ENCODE measurements at places on chromosomes 16 and 17.

DNA sequence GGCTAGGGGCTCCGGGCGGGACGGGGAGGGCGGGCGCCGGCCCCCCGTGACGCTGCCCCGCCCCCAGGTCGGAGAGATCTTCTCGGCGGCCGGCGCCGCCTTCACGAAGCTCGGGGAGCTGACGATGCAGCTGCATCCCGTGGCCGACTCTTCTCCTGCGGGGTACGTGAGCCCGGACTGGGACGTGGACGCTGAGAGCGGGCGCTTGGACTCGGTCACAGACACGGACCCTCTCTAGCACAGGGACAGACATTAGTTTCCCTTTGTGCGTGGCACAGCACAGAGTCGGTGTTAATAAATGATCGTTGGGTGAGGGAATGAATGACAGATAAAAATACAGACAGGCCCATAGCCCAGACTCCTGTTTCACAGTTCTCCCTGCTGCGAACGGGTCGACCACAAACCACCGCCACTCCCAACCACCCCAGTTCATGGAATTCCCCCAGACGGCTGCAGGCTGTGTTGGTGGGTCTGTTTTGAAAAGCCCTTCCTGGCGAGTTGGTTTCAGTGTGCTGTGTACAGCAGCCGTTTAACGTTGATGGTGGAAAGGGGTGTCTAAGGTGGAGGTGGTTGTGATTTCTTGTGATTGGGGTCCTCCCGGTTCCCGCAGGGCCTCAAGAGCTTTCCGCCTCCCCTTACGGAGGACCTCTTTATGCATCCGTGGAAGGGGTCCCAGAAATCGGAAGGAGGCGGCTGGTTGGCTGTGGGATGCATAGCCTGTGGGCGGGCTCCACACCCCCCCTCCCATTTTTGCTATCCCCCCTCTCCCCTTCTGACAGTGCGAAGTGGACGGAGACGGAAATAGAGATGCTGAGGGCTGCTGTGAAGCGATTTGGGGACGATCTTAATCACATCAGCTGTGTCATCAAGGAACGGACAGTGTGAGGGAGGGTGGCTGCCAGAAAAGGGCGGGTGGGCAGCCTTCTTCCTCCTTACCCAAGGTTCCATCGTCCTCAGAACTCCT lies 2.9 kb downstream of the RNASEK start:
- DNase-seq, result peak; percentile 86

- DNase-seq, result no peak
Measured at GRCh38 chr17:81870131-81870980, 781 bp downstream of the ARHGDIA start.

GRCh38 chr17:69250641-69251040 lies 22.0 kb upstream of the ABCA10 start:
- DNase-seq, result no peak

GRCh38 chr17:79732254-79732653 lies 1.5 kb downstream of the ENPP7 start:
- DNase-seq, result no peak

DNA sequence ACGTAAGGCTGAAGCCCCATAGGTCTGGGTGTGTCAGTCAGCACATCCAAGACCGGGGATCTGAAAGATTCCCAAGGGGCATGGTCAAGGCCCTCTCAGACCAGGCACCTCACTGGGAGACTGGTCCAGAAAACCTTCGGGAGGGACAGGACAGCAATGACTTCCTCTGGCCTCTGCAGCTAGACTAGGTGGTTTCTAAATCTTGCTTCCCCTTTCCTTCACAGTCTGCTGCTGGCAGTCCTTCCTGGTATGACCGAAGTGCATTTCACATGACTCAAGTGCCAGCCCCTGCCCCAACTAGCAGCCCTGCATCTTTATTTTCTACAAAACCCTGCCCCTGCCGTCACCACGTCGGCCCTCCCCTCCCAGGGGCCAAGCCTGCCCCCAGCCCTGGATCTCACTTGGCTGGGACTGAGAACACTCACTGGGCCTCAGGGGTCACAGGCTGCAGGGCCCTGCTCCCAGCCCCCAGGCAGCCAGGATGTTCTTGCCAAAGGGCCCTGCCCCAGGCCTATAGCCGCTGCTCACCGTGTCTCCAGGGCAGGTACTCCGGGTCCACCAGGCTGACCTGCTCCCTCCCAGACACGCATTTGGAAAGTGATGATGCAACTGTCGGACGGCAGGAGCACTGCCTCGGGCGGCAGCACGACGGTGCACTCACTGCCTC lies 18.3 kb downstream of the POLR3K start:
- no peak for DNase-seq

GRCh38 chr16:31351942-31352325 lies 3.0 kb upstream of the ITGAX start:
- no peak for DNase-seq

DNA sequence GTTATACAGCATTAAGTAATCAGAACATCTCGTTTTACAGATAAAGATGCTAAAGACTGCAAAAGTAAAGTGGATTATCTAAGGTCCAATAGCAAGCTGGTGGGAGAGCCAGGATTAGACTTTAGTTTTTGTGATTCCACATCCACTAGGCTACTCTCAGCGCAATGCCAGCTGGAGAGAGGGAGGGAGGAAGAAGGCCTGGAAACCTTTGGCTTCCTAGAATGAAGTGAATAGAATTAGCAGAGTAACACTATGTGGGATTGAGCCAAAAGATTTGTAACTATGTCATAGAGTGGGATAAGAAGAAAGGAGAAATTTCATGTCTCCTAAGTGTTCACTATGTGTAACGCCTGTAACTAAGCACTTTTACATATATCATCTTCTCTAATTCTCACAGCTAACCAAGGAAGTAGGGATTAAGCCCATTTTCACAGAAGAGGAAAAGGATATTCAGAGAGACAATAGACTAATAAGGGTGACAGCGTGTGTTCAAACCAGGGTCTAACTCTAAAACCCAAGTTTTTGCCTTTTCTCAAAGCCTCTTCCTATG lies 25.4 kb upstream of the NSRP1 start:
- no peak for DNase-seq

- DNase-seq, result no peak
Measured at GRCh38 chr16:81545470-81546250, 101.1 kb downstream of the CMIP start.

DNA sequence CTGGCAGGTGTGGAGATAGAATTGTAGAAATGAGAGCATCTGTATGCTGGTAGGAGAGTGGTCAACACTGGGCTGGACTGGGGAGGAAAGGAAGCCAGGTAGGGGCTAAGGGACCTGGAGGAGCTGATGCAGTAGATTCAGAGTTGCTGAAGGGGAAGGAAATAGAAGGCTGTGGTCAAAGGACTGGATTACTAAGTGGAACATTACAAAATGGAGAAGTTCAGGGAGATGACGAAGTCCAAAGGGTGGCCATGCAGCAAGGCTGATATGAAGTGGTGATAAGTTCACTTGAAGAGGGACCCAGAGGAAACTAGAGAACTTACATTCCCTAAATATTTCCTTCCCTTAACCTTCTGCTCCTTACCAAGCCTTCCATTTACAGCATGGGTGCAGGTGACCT lies 8.6 kb upstream of the CCL2 start:
- DNase-seq, result no peak

GRCh38 chr17:80871341-80871740 lies 120.3 kb upstream of the CHMP6 start:
- DNase-seq, result no peak

DNA sequence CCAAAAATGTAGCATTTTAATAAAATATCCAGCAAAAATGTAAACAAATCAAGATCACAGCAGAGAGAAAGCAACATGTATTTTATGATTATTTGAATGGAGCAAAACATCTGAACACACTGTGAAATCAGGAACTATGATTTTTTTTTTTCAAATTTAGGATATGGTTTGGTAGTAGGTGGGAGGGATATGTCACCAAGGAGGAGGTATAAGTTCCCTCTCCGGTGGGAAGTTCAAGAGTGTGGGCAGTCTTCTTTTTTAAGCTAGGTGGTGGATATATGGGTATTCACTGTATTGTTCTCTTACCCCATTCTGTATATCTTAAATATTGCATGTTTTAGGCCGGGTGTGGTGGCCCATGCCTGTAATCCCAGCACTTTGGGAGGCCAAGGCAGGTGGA lies 10.2 kb downstream of the CDR2 start:
- no peak for DNase-seq

DNA sequence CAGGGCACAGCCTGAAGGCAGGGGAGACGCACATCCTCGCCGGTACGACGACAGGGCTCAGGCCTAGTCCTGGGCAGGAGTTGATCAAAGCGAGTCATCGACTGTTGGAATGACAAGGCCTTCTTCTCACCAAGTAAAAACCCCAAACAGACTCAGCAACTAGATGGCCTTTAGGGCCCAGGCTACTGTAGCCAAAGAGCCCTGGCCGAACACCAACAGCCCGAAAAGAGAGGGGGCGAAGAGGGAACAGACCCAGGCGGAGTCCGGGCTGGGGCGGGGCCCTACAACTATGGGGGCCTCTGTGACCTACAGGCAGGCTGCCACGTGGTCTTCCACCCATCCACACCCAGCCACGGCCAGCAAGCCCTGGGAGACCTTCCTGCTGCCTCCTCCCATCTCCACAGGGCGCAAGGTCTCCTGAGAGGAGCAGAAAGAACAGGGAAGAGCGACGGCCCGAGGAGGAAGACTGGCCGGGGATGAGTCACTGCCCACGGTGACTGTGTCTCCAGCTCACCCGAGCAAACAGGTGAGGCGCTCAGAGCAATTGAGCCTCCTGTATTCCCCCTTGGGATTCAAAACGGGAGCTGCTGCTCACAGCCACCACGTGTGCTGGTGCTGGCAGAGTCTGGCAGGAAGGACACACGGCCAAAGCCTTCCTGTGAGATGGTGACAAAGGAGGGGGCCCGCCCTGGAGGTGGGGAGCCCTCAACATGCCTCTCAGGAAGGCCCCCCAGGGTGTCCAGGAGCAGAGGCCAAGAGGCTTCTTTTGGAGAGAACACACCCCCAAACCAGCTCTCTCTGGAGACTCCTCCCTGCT lies 17.7 kb downstream of the SLC16A3 start:
- no peak for DNase-seq

DNA sequence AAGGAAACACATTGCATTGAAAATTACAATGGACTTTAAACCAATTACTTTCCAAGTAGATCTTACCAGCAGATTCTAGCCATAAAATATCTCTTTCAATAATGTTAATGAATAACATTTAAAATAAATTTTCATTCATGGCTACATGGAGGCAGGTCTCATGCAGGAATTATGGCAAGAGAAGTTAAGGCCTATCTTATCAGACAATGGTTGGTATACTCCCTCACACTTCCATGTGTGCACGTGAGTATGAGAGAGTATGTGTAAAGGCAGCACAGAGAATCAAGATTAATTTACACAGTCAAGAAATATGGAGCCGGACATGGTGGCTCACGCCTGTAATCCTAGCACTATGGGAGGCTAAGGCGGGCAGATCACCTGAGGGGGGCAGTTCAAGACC lies 76.5 kb downstream of the HELZ start:
- DNase-seq, result no peak

GRCh38 chr17:19328441-19329061 lies 34.0 kb downstream of the B9D1 start:
- no peak for DNase-seq

DNA sequence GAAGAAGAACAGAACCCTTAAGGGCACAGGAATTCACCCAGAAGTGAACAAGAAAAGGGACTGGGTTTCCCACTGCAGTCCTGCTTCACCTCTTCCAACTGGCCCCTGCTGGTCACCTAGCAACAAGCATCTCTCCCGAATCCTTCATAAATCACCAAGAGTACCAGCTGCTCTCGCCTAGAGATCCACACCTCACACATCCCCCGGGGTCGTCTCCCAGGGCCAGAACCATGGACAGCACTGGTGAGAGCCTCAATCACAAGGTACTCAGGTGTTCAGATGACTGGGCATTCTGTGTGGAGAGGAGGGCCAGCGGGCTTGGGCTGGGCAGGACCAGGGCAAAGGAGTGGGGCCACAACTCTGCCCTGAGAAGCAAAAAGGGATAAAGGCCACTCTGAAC lies 65.9 kb downstream of the CCT6B start:
- DNase-seq, result no peak

- DNase-seq, result peak; percentile 60
Measured at GRCh38 chr16:70523743-70524398, at the start of gene SF3B3. Gene SF3B3 (plus strand): TSS chr16:70523816. CDS start chr16:70526657, 2,841 bp downstream.

GRCh38 chr17:54785643-54786268 lies 114.9 kb upstream of the TOM1L1 start:
- DNase-seq, result no peak

GRCh38 chr17:76943781-76944213 lies 75.6 kb downstream of the MGAT5B start:
- no peak for DNase-seq

- DNase-seq, result no peak
Measured at GRCh38 chr17:39165841-39166349, at the start of gene ARL5C. Gene ARL5C (minus strand): TSS chr17:39166161. CDS start chr17:39165760, 401 bp downstream.

- DNase-seq, result no peak
Measured at GRCh38 chr17:6675201-6675825, 23.8 kb downstream of the C17orf100 start.

DNA sequence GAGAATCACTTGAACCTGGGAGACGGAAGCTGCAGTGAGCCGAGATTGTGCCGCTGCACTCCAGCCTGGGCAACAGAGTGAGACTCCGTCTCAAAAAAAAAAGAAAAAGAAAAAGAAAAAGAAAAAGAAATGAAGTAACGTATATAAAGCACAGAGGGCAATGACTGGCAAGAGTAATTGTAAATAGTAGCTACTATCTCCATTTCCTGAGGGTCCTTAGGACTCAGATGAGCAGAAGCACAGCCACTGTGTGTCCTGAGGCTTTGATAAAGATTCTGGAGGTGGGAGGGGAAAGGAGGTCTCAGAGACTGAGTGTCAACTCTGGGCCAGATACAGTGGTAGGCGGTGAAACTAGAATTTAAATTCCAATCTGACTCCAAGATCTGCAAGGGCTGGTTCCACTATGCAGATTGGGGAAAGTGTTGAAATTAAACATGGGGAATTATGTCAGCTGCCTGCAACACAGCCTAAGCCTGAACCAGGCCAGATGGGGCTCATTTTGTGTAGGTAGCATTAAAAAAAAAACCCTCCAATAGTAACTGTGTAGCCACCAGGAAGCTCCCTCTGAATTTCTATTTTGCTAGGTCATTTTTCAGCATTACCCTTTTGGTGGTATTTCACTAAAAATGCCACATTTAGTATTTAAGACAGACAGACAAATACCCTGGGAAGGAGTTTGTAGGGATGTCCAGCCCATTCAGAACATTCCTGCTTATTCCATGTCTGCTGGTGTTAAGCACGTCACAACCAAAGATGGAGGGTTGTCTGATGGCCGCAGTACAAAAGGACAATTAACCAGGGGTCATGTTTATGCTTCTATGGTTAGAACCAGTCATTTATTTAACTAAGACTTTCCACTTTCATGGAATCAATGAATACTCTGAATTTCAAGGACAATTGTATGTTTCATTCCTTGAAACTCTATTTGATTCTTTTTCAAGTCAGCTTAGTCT lies 46.1 kb downstream of the TBX4 start:
- DNase-seq, result no peak

Measured in T-helper 17 cell (primary cell).